Myocyte (in vitro differentiated cells): ENCODE measurements at places on chromosomes 4 and X. TPM values are rescaled to one million over a fixed set of nuclear protein-coding genes. Genes with fewer than 3 reads are reported as not detected.

The ATP8A1 gene
- total RNA-seq, result 1.4 and 4.5 TPM in 2 replicates

DNA sequence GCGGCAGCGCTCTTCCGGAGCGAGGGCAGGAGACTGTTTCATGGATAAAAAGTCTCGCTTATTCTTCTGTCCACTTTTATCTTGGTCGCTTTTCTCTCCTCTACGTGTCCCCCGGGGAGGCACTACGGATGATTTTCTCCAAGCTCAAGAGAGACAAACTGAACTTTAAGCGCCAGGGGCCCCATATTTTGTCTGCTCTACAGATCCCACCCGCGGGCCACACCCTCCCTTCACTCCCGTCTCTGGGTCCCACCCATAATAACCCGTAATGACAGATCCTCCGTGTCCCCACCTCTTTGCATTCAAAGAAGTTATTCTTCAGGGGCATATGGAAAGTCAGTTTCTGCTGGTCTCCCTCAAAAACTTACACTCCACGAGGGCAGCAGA, at the start of gene CORIN:
Gene CORIN (minus strand): TSS at position 160 of the 387 bp plus-strand sequence. CDS start 118 bp downstream, at position 42.
- DNase-seq, result no peak

DNA sequence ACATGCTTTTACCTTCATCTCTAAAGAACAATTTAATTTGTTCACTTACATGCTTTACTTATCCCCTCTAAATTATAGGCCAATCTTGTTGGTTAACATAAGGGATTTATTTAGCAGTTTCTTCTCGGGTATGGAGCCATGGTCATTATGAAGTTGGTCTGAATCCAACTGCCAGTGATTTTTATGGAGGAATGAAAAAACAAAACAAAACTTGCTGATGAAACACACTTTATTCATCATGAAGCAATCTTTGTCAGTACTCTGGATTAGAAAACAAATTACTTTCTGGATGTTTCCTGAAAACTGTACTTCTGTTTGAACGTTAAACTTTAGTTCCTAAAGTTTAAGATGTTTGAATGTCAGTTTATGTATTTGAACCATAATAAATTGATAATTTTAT, 715.8 kb downstream of the KLHL13 start:
- DNase-seq, result no peak

The SPANXA2 gene
- total RNA-seq, result not detected in 2 replicates

The JCHAIN gene
- 4.0 and 12.5 TPM in 2 replicates for total RNA-seq

- peak; percentile 90 for DNase-seq
Observed at GRCh38 chrX:17547658-17548057, 172.7 kb downstream of the NHS start.

DNA sequence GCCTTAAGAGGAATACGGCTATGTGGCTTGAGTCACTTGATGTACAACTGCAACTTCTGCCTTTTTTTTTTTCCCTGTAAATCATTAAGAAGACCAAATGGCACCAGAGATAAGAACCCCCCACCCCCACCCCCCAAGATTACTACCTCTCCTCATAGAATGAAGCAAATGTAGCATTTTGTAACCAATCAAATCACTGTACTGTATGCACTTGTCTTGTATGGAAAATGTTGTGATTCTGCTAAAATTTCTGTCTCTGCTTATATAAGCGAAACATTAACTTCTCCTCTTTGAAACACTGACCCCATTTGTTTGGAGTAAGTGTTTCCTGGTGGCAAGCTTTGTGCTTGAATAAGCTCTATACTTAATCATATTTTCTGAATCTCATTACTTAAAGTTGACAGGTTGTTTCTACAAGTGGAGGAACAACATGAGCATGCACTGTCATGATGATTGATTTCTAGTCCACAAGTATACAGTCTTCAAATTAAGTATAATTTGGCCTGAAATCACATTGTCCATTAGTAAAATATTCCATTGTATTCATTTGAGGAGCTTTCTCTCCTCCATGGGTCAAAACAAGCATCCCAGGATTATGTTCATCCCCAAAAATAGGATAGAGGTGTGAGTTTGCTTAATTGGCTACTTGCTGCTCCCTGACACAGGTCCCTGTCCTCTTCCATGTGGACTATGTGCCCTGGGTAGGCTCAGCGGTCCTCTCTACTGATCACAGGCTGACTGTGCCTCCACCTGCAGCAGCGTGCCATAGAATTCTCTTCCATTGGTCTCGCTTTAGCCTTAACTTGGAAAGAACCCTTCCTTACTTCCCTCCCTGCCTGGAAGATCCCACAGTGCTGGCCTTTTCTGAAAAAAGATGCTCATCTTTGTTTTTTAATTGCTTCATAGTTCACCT, 104.0 kb upstream of the BMP2K start:
- DNase-seq, result no peak
